ENCODE measurements at places on chromosomes 16 and 17.

DNA sequence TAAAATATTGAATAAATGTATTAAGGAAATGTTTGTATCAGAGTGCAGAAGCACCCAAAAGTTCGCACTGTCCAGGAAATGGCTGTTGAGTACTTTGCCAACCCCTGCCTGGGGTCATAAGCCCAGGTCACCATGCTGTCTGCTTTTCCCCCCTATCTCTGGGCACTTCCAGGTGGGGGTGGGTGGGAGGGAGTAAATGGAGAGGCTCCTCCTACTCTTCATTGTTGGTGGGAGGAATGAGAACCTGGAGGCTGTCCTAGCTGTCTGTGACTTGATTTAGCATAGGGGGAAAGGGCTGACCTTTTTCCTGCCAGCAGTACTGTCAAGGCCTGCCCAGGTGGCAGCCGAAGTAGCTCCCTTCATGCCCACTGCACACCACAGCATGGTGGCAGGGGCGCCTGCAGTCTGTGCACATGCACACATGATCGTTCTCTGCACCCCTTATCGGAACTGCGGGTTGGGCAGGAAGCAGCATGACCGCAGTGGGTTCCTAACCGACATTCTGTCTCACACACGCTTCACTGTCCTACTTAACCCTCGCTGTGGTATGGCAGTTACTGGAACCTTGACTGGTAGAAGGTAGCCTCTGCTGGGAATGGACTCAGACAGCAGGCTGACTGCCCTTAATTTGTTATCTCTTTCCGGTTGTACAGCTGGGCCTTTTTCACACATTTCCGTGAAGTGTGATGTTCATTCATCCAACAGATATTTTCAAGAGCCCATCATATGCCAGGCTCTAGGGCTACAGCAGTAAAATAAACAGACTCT lies 41.5 kb downstream of the LDHD start:
- no peak for DNase-seq

- no peak for DNase-seq
These were observed 22.3 kb downstream of the USP36 start for GRCh38 chr17:78818152-78818846.

DNA sequence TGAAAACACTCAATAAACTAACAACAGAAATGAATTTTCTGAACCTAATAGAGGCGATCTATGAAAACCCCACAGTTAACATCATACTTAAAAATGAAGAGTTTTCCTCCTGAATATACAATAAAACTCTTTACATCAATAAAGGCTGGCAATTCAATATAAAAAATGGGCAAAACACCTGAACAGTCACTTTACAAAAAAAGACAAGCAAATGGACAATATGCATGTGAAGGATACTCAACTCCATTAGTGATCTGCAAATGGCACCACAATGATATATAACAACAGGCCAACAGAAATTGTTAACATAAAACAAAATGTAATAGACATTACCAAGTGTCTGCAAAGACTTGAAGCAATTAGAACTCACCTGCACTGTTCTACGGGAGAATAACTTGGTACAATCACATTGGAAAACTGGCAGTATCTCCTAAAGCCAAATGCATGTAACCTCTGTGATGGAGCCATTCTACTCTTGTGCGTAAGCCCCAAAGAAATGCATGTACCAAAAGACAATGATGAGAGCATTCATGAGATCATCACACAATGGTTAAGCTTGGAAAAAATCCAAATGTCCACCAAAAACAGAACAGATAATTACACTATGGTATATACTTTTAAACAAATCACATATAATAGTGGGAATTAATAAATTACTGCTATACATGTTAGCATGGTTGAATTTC lies 433.4 kb upstream of the MAF start:
- no peak for DNase-seq

- DNase-seq: no peak
These were observed 23.1 kb upstream of the MMD start for GRCh38 chr17:55444471-55445441.
